ENCODE measurements at places on chromosomes 12 and 14.

GRCh38 chr12:118357257-118358007 is 15.3 kb downstream of the TAOK3 start:
- no peak for DNase-seq

DNA sequence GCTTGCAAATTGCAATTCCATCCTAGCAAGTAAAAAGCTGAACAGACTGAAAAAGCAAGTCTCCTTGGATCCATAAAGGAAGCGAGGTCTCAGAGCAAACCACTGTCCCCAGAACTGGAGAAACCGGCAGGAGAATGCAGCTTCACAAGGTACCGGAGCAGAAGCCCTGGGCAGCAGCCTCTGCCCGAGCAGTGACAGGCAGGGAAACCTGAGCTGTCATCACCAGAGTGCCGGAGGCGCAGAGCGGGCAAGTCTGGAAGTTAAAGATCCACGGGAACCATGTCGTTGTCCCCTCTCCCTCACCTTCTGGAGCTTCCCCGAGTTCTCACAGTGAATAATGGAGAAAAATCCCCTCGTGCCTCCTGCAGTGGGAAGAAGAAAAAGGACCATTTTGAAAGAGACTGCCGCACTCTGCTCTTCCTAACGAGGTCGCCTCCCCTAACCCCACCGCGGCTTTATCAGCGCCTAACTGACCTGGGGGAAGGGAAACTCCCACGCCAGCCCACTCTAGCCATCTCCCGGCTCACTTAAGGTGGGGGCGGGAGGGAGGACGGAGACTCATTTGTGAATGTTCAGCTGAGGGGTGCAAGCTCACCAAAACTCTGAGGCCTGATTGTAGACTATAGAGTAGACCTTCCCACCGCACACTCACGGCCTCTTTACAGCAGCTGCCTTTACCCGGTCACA is 27.8 kb downstream of the FBXL14 start:
- no peak for DNase-seq

- no peak for DNase-seq
Measured at GRCh38 chr14:64213086-64213485, 81.1 kb downstream of the ESR2 start.

DNA sequence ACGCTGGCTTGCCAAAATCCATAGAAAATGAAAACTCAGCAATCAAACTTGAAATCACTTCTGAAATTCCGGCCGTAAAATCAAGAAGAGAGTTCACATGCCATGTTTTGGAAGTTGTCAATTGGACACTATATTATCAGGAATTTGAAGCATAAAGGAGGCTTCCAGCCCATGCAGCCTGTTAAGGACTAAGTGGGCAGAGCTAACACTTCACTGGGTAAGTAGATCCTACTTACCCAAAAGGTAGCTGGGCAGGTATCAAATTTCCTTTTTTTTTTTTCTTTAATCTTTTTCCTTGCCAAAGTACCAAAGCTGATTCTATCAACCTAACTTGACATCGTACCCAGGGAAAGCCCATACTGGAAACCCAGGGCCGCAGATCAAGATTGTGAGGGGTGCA is 71.5 kb upstream of the ARHGAP5 start:
- DNase-seq = no peak

- DNase-seq = no peak
Measured at GRCh38 chr12:67043771-67044170, 225.4 kb upstream of the CAND1 start.

GRCh38 chr12:4829161-4829792 is 80.4 kb upstream of the KCNA1 start:
- DNase-seq = no peak

DNA sequence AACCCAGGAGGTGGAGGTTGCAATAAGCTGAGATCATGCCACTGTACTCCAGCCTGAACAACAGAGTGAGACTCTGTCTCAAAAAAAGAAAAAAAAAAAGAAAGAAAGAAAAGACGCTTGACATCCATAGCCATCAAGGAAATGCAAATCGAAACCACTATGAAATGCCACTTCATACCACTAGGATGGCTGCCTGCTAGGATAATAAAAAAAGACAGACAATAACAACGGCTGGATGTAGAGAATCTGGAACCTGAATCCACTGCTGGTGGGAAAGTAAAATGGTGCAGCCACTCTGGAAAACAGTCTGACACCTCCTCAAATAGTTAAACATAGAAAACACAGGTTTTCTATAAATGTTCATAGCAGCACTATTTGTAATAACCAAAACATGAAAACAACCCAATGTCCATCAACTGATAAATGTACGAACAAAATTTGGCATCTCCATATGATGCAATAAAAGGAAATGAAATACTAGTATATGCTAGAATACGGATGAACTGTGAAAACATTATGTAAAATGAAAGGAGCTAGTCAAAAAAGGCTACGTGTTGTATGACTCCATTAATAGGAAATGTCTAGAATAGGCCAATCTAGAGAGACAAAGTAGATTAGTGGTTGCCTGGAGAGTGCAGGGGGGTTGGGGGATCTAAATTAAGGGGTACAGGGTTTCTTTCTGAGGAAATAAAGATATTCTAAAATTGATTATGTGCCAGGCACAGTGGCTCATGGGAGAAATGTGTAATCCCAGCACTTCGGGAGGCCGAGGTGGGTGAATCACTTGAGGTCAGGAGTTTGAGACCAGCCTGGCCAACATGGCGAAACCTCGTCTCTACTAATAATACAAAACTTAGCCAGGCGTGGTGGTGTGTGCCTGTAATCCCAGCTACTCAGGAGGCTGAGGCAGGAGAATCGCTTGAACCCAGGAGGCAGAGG is 9.7 kb downstream of the WSB2 start:
- no peak for DNase-seq

- no peak for DNase-seq
Measured at GRCh38 chr14:74429991-74430390, 4.0 kb upstream of the SYNDIG1L start.

GRCh38 chr12:51262758-51263177 is 7.4 kb downstream of the SMAGP start:
- DNase-seq = no peak

Data from NCI-H524 treated with DMSO at 0.1 percent for 48 hours (cell line).